GM13977 (cell line): ENCODE measurements at places on chromosomes 7 and 10.
A peak's percentile ranks its signal among the peaks of the same experiment; 100 is the strongest.

- no peak for DNase-seq
These were observed 368.1 kb downstream of the MDFIC start for GRCh38 chr7:115289971-115290370.

DNA sequence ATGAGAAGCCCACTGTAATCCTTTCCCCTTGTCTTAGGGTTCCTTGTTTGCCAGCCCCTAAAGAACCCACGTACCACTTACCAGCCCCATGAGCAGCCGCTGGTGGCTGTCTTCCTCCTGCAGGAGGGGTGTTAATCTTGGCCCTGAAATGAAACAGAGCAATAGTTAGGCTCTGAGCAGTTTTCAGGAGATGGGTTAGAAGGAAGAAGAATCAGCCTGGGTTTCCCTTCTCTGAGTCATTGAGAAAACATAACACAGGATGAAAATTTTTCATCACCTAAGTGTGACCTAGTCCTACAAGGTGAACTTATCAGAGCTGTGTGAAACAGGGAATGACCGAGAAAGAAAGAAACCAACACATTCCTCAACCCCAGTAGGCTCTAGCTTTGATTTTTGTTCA is 90.0 kb downstream of the GSAP start:
- DNase-seq: no peak

- DNase-seq: peak; percentile 42
These were observed 151.5 kb upstream of the FAM3C start for GRCh38 chr7:121547544-121548092.

DNA sequence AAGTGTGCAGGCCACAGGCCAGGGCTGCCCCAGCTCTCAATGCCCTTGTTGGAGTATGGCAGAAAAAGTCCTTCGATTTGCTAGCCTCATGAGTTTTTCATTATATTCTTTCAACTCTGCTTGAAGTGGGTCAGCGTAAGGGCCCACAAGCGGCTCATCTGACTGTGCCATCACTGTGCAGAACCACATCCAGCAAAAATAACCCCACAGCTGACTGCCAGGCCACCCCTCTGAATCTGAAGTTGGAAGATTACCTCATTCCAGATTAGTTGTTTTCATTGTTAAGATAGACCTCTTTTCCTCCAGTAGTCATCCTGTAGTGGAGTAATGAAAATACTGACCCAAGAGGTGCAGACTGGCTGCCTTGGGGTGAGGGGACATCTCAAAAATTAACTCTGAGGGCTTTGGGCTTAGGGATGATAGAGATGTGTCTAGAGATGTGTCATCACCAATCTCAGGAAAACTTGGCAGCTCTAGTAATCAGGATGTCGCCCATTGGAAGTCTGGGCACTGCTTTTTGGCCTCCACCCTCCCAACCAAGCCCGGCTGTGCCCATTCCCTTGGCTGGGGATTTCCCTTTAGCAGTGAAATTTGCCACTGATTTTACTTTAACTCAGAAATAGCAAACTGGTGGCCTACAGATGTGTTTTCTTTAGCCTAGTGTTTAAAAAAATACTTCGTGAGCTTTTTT is 164.3 kb downstream of the LCOR start:
- DNase-seq: no peak

DNA sequence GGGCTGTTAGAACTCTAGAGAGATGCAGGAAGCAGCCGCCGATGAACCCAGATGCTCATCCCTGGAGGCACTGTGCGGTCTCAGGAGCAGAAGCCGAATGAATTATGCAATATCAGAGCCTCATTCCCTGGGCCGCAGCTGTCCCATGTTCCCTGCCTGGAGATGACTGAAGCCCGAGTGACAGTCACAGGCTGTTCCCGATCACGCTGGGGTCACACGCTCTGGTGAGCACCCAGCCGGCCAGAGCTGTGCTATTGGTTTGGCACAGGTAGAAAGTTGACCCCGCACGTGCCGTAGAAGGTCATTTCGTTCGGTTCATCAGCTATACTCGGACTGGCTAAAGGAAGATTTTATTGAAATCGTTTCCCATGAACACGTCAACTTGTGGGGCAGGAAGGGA is 140.5 kb upstream of the SH2B2 start:
- DNase-seq: no peak

DNA sequence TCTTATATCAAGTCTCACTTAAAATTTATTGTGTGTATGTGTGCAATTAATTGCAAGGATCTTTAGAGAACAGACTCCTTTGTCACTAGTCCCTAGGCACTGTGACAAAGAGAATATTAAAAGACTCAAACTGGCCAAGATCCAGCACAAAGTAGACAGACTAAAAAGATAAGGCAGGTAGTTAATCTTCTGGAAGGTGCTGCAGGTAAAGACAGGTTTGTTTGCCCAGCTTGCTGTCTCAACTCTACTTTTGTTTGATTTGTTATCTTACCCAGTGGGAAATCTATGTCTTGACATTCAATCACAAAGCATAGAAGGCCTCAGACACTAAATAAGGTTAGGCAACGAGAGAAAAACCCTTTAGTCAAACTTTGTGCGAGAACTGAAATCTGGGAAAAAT is 807.9 kb upstream of the LRRN3 start:
- DNase-seq: no peak

DNA sequence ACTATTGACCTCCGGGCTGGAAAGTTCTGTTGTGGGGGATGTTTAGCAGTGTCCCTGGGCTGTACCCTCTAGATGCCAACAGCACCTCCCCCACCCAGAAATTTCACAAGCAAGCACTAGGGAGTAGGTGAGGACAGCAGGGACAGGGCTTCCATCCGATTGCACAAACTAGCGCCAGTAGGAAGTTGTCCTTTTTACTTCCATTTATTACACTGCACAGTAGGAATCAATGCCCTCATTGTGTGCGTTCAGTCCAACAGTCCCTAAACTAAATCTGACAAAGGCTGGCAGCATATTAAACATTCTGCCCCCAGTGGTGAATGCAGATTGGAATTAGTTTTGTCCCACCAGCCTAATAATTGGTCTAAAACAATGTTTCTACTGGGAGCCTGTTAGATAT is 6.4 kb upstream of the SOSTDC1 start:
- no peak for DNase-seq

- DNase-seq: no peak
These were observed 386.6 kb upstream of the POM121L12 start for GRCh38 chr7:52648872-52649271.

DNA sequence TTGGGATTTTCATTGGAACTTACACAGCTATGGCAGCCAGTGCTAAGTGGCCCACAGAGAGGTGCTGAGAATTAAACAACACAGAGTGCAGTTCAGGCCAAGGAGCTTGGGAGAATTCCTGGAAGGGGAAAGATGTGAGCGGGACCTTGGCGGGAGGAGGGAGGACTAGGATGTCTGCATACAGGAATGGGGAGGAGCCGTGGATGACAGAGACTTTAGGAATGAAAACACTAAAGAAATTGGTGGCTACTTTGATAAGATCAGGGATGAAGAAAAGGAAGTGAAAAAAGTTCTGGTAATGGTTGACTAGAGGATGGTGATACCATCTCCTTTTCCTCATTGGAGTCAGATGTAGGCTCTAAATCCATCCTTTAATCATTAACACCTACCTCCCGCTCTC is 234.2 kb upstream of the FZD8 start:
- no peak for DNase-seq

- DNase-seq: no peak
These were observed 40.8 kb downstream of the ANXA8 start for GRCh38 chr10:47443145-47443544.

DNA sequence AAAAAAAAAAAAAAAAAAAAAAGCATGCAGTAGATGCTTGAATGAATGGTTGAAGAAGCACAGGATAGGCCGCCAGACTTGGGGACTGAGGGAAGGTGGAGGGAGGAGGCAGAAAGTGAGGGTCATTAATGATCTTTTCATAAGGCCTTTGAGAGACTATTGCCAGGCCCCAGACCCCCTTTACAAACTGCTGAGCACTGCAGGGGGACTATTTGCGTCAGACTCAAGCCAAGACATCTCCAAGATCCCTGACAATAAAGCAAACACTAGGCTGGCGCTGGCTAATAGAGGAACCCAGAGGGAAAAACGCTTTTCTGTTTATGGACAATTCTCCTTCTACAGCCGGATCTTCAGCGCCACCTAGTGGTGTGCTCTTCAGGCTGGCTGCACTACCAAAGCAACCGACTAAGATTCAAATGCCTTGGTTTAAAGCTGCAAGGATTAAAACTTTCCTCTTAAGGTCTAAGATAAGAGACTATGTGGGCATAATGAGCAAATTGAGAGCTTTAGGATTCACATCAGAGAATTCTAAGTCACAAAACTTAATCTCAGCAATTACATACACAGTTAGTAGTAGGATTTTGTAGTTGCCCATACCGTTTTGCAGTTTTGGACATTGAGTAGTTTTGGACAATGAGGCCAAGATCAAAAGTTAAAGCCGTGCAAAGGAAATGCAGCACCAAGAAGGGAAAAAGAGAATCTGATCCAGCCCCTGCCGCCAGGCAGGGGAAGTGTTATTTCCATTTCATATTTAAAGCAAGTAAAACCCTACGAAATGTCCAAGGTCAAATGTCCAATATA is 17.9 kb upstream of the AGK start:
- DNase-seq: peak; percentile 68

GRCh38 chr7:34596887-34597286 is 61.1 kb upstream of the NPSR1 start:
- DNase-seq: no peak

DNA sequence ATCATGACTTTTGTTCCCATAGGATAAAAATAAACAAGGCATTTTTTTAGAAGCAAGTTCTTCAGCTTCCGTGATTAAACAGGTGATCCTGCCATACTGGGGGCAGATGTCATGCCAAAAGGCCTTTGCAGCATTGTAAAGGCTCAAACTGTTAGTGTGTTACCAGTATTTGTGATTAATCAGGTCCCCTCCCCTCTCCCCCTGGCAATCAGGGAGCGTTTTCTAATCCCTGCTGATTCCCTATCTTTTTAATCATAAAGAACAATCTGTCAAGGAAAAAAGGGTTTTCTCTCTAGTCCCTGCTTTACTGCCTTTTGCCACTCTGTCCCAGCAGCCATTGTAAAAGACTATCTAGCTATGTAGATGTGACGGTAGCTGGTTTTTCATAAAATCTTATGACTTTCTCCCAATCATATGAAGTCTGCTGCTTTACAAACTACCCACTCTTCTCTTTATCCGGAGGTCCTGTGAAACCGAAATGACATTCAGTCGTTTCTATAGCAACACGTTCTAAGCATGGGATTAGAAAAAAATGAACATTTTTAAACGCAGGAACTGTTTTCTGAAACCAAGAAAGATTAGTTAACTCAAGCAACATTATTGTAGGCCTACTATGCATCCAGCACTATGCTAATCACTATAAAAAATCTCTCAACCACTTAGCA is 210.9 kb downstream of the RNLS start:
- no peak for DNase-seq

GRCh38 chr7:152312316-152312715 is 123.5 kb downstream of the KMT2C start:
- no peak for DNase-seq

DNA sequence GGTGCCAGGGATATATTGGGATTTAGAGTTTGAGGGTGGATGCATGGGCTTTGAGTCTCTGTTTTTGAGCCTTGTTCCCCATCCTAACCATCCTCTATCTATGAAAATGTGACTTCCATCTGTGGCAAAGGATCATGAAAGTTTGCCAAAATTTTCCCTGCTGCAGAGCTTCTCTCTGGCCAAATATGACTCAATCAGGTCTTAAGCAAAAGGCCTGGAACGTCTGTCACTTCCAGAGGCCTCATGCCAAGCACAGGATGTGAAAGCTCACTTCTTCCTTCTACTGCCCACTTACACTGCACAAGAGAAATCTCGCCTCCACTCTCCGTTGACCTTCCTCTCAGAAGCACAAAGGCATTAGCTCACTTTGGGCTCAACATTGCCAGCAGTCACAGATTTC is 696.9 kb upstream of the NRP1 start:
- DNase-seq: no peak

DNA sequence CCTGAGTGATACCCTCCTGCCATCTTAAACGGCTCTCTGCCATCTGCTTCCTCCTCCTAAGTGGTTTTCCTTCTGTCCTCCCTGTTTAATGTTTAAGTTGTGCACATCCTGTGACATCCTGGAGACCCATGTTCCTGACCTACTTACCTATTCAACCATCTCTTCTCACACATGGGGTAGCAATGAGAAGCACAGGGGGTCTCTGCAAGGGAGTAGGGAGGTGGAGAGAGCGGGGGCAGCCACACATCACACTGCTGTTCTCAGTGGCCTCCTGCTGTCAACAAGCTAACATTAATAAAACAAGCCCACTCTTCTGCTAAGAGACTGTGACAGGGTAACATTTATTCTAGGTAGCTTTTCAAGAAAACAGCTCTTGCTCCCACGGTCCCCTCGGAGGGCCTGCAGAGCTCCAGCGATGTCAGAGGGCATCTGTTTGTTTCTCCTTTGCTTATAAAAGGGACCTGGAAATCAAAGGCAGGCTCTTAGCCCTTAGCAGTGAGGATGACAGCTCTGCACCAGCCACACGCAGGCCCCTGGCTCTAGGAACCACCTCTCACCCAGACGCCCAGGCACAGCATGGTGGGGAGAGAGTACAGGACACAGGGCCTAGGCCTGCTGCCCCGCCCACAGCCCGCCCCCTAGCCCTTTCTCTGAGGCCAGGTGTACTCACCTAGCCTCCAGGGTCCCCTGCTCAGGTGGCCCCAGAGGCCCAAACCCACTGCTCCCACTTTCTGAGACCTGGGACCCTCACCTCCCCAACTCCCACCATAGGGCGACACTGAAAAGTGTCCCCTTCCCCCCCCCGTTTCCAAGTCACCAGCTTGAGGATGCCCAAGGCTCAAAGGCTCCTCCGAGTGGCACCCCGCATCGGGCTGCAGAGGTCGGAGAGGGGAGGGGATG is 943 bp upstream of the SLC18A2 start:
- no peak for DNase-seq

DNA sequence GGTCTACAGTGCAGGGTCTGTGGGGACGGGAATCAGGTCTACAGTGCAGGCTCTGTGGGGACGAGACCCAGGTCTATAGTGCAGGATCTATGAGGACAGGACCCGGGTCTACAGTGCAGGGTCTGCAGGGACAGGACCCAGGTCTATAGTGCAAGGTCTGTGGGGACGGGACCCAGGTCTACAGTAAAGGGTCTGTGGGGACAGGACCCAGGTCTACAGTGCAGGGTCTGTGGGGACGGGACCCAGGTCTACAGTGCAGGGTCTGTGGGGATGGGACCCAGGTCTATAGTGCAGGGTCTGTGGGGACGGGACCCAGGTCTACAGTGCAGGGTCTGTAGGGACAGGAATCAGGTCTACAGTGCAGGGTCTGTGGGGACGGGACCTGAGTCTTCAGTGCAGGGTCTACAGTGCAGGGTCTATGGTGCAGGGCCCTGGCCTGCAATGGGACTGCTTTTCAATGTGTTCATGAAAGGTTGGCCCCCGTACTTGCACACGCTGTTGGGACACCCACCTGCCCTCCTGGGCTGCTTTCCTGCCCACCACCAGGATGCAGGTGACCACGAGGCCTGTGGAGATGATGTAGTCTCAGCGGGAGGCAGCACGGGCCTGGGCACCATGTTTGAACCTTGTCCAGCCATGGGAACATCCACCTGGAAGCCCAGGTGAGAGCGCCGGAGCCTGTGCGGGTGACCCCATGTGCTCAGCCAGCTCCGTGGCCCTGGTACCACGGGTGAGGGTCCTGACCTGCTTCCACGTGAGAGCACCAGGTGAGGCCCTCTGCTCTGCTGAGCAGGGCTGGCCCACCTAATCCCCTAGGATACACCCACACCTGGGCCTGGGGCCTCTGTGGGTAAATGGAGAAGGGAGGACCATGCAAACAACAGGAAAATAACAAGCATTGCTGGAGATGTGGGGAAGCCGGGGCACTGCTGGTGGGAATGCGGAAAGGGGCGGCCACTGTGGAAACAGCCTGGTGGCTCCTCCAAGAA is 91.4 kb upstream of the DIP2C start:
- no peak for DNase-seq
